ENCODE measurements at places on chromosomes 6 and 20.

- DNase-seq = no peak
These were observed 9.8 kb downstream of the FAM83D start for GRCh38 chr20:38935967-38936407.

DNA sequence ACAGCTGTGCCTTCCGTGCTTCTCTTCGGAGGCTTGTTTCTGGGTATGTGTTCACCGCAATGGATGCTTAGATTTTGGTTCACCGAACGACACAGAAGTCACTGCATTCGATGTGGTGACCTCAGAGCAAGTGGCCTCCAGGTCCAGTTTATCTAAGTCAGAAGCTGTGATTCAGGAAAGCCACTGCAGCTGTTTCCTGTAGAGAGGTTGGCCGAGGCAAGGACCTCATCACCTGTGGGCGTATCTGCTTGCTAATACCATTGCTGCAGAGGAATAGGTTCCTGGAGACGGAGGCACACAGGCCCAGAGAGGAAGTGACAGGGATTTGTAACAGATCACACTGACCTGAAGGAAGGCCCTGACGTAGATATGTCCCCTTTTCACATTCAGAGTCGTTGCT, 82.7 kb downstream of the FARS2 start:
- no peak for DNase-seq

- peak; percentile 62 for DNase-seq
These were observed 8.8 kb downstream of the RAET1L start for GRCh38 chr6:150016324-150017185.

DNA sequence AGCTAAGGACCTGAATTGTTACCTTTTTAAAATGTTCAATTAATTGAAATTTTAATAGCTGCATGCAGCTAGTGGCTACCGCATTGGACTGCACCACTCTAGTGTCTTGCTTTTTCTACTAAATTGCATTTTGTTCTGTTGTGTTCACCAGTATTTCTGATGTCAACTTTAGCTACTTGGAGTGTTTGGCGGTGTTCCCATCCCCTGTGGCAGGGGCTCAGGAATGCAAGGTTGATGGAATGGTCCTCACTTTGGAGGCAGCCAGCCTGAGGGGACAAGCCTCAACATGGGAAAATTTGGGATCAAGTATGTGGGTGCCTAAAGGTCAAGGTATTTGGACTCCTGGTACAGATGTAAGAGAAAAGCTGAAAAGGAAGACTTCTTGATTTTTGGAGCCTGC, 230.1 kb upstream of the PRND start:
- no peak for DNase-seq

DNA sequence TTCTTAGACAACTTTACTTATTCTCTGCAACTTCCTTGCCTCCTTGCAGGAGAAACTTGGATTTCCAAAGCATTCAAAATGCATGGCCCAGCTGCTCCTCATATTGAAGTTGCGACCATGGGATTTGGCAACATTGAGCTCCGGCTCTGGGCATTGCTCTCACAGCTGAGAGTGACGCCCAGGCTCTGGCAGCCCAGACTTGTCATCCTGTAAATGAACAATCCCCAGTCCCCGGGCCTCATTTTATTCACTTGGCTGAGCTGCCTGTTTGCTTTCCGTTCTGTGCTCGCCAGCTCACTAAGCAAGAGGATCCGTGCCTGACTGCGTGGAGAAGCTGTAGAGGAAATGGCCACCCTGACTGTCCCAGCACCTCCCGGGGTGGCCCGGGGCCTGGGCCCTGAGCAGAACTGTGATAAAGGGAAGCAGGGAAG, 119.5 kb upstream of the CD93 start:
- DNase-seq = no peak

GRCh38 chr6:85127168-85127498, 322.8 kb upstream of the NT5E start:
- DNase-seq = no peak

GRCh38 chr6:137122612-137123011, 50.8 kb downstream of the IL22RA2 start:
- DNase-seq = no peak

DNA sequence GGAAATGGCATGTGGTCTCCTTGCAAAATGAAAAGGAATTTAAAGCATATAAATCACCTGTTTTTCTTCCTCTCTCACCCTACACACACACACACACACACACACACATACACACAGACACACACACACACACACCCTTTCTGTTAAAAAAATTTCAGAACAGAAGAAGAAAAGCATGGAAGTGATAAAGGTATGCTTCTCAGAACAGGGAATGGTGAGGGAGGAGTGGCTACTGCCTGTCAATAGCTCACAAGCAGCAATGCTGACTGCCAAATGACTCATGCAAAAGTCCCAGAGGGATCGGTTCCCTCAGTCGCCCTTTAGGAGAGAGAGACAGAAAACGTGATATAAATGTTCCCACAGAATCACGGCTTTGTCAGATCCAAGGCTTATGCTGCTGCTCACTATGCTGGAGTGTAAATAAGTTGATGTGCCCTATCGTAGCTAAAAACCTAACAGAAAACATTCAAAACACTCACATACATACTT, 102.6 kb downstream of the IBTK start:
- no peak for DNase-seq

- DNase-seq = no peak
These were observed 109.0 kb downstream of the RALGAPA2 start for GRCh38 chr20:20603339-20603990.

DNA sequence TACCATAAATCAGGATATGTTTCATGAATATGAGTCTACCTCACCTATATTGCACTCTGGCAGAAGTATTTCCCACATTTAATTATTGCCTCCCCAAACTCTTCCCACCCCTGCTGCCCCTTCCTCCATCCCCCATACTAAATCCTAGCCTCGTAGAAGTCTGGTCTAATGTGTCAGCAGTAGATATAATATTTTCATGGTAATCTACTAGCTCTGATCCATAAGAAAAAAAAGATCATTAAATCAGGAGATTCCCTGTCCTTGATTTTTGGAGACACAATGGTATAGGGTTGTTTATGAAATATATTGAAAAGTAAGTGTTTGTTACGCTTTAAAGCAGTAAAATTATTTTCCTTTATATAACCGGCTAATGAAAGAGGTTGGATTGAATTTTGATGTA, 6.4 kb downstream of the EDN1 start:
- no peak for DNase-seq

- no peak for DNase-seq
These were observed 15.8 kb upstream of the MAP7 start for GRCh38 chr6:136566007-136566487.

GRCh38 chr6:10722570-10722819, 375 bp upstream of the TMEM14C start:
- DNase-seq = no peak

GRCh38 chr6:138493413-138493812, 5.9 kb downstream of the NHSL1 start:
- DNase-seq = no peak

DNA sequence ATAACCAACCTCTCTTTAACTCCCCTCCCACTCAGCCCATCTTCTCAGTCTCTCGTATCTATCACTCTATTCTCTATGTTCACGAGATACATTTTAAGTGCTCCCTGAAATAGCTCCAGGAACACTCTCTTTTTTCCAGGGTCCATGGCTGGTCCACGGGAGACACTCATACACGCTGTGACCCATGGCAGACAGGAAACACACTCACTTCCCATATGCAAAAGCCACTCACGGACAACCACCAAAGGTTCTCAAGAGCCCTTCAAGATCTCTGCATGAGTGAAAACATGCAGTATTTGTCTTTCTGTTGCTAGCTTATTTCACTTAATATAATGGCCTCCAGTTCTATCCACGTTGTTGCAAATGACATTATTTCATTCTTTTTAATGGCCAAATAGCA, 71.4 kb upstream of the PCSK2 start:
- DNase-seq = no peak

DNA sequence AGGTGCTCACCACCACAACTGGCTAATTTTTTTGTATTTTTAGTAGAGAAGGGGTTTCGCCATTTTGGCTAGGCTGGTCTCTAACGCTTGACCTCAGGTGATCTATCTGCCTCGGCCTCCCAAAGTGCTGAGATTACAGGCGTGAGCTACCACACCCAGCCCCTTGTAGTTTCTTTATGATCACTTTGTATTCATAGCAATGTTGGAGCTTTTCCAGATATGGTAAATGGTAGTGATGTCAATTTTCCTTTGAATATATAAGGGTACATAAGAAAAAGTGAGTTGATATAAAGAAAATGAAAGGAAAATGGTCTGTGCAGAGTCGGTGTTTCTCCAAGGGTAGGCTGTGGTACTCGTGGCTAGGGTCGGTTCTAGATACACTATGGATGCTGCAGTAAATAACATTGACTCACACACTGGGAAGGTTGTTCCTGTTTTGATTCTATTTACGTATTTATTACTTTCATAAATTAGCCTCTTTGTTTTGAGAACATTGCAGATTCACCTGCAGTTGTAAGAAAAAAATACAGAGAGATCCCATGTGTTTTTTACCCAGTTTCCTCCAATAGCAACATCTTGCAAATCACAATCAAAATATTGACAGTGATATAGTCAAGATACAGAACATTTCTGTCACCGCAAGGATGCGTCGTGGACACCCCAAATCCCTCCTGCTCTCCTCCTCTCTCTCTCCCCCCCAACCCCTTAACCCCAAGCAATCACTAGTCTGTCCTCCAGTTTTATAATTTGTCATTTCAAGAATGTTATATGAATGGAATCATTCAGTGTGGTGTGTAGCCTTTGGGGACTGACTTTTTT, 2.5 kb downstream of the ZNF831 start:
- DNase-seq = no peak

- no peak for DNase-seq
These were observed 221.4 kb downstream of the SMOC2 start for GRCh38 chr6:168662301-168662936.

GRCh38 chr20:62740286-62741141, 31.9 kb downstream of the NTSR1 start:
- DNase-seq = peak; percentile 94

- no peak for DNase-seq
These were observed 73.1 kb downstream of the QKI start for GRCh38 chr6:163487606-163488005.

GRCh38 chr20:49457444-49457843, 25.0 kb downstream of the KCNB1 start:
- no peak for DNase-seq

DNA sequence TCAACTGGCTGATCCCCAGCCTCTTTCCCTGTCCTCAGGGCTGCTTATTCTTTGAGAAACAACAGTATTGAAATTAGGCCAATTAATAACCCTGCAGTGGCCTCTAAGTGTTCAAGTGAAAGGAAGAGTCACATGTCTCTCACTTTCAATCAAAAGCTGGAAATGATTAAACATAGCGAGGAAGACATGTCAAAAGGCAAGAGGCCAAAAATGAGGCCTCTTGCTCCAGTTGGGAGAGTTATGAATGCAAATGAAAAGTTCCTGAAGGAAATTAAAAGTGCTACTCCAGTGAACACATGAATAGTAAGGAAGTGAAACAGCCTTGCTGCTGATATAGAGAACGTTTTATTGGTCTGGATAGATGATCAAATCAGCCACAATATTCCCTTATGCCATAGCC, 131.5 kb downstream of the MACROD2 start:
- no peak for DNase-seq

GRCh38 chr20:49483696-49484123, 1.2 kb upstream of the KCNB1 start:
- no peak for DNase-seq

- DNase-seq = no peak
These were observed 137.0 kb downstream of the KHDC1L start for GRCh38 chr6:73088138-73088813.

DNA sequence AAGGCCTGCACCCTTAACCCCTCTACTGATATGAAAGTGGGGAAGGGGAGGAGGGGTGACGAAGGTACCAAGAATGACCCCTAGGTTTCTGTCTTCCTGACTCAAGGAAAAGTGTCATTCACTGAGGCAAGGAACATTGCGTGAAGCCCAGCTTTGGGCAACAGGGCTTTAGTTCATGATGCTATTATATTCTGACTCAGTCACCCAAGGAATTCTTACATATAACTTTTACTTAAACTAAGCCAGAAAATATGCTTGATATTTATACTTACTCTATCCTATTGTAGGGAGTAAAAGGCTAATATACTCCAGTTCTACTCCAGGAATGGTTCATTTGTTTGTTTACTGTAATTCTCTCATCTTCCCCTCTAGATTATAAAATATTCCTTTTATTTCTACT, 60.5 kb downstream of the DOP1A start:
- DNase-seq = no peak

DNA sequence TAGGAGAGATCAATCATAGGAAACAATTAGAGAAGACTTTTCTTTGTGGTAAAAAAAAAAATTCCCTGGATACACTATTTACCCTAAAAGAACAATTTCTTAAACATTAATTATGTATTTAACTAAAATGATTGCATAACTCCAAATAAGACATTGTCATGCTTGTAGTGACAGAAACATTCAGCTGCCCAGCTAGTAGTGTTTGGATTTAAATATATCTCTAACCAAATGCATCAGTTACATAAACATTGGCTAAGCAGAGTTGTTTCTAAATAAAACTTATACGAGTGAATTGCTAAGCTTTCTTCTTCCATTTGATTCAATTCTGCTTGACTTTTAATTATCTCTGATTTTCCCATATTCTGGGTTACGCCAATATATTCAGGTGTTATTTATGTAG, 23.7 kb downstream of the MLIP start:
- DNase-seq = no peak

GRCh38 chr6:56501993-56502392, 140.7 kb downstream of the DST start:
- no peak for DNase-seq

DNA sequence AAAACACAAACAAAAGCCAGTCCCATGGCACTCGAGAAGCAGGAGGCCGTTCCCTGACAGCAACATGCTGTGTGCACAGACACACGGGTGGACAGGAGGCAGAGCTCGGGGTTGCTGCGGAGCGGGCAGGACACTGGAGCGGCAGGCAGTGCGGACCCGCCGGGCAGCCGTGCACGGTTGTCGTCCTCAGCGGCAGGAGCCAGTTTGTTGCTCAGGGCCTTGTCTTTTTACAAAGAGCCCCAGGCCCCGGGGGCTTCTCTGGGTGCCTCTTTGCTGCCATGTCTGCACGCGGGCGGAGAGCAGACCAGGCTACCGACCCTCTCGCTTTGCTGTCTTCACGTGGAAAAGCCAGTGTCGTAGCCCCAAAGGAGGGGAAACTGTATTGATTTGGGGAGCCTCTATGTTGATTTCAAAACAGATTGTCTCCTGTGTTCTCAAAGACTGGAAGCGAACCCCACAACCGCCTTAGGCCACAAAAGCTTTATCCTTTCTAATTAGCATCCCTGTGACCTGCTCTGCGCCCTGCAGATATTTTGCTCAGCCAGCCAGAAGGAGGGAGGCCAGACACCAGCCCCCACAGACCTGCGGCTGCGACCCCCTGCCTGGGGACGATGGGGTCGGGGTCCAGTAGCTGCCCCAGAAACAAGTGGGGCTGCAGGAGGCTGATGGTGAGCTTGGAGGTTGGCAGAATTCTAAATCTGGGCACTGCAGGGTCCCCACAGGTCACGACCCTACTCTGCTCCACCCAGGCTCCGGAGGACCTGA, 50.2 kb downstream of the ERMARD start:
- no peak for DNase-seq

GRCh38 chr6:142942805-142943227, 2.2 kb downstream of the HIVEP2 start:
- peak; percentile 42 for DNase-seq

- no peak for DNase-seq
These were observed 51.3 kb downstream of the VSTM2L start for GRCh38 chr20:37954190-37954589.

GRCh38 chr6:34036357-34037069, 109.4 kb downstream of the GRM4 start:
- no peak for DNase-seq

GRCh38 chr6:21070620-21071019, 522.9 kb upstream of the SOX4 start:
- DNase-seq = no peak

- no peak for DNase-seq
These were observed 296.2 kb downstream of the RIMS1 start for GRCh38 chr6:72182337-72183246.
